ENCODE measurements at places on chromosomes 1 and 21.

DNA sequence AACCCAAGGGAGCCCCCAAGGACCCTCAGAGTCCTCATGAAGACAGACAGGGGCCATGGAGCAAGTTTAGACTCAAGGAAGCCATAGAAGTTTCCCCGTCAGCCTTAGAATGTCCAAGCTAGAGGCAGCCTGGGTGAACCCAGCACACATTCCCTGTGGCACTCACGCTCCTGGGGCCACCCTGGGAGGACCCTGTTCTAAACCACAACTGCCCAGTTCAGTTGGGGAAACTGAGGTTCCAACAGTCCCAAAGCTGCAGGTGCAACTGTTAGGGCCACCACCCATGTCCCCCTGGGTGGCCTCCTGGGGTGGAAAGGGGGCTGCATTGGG lies 9.3 kb downstream of the WNT3A start:
- DNase-seq, result no peak

GRCh38 chr1:155072531-155073289 lies 5.9 kb upstream of the EFNA3 start:
- no peak for DNase-seq

GRCh38 chr1:36836916-36837315 lies 197.4 kb downstream of the GRIK3 start:
- DNase-seq, result no peak

- DNase-seq, result no peak
Observed at GRCh38 chr1:69172003-69173000, 395.4 kb upstream of the LRRC7 start.

DNA sequence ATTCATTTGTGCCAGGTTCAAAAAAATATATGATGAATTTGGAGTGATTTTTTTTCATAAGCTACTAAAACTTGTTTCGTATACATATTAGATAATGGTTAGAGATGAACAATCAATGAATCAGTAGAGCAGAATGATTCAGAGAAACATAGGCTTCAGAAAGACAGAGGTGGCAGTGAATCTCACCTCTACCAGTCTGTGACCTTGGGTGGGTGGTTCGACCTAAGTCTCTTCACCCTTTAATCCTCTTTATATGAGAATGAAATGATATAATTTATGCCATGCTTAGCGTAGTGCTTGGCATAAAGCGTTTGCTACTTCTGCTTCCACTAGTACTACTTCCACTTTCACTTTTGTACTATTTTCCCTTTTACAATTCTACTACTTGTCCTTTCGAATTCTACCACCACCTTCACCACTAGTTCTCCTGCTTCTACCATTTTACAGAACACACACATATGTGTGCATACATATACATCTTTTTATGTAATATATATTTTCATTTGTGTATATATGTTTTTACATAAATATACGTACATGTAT lies 45.1 kb downstream of the FYB2 start:
- DNase-seq, result no peak
